ENCODE measurements at places on chromosomes 2 and 18.

DNA sequence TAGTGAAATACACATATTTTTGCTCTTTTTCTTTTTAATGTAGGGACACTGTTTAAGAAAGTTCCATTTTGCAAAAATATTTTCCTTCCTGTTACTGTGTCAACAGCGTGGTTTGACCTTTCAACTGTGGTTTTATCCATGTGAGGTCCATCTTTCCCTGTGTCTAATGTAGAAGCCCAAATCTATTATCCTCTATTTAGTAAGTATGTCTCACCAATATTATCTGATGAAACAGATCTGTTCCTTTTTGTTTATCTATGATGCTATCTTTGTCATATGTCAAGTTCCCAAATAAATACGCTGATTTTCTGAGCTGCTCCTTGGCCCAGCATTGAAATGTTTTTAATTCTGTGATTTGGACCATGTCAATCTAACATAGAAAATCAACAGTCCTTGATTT lies 3.5 kb upstream of the ARHGAP15 start:
- DNase-seq = no peak

DNA sequence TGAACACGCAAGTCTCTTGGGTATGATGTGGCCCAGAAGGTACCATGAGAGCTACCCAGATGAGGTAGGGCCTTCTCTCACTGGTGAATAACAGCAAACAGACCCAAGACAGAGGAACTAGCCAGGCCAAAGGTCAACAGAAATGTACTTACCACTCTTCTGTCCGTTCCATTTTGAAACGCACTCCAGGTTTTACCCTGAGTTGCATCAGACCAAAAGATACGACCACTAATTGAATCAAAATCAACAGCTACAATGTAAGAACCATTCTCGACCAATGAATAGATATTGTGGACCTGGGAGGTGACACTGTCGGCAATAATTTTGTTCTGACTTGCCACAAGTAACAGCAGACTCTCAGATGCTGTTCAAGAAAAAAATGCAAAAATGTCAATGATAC lies 124.4 kb downstream of the LRP2 start:
- DNase-seq = no peak

- no peak for DNase-seq
Measured at GRCh38 chr2:79788952-79789651, 276.3 kb downstream of the CTNNA2 start.

DNA sequence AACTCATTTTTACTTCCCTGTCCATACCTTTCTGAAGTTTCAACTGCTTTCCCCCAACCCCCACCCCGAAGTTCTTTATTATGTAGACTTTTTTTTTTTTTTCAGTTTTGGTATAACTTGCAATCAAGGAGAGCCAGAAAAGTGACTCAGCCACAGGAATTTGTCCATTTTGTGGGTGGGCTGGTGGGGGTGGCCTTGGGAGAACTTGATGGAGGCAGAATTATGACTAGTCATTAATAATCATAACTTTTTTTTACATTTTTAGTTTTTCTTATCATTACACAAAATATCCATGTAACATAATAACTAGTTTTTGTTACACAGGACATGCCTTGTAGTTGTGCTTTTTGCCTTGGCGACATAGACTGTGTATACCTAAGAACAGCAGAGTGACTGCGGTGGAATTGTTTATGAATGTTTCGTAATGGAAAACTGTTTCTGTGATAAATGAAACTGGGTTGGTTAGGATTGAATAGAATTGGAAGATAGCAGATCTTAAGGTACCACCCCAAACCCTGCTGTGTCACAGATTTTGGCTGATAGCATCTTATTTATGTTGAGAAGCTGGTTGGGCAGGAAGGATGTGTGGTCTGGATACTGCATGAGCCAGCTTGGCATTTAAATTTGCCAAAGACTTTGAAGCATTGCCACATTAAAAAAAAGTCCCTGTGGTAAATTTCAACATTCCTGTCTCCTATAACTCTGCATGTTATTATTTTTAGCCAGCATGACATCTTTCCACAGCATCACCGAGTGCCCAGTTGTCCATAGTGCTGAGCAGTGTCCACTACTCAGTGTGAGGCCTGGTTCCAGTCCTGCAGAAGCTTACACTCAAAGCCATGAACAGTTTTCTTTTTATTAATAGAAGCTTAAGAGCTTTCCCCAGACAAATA lies 30.7 kb downstream of the LYPD6B start:
- peak; percentile 29 for DNase-seq

DNA sequence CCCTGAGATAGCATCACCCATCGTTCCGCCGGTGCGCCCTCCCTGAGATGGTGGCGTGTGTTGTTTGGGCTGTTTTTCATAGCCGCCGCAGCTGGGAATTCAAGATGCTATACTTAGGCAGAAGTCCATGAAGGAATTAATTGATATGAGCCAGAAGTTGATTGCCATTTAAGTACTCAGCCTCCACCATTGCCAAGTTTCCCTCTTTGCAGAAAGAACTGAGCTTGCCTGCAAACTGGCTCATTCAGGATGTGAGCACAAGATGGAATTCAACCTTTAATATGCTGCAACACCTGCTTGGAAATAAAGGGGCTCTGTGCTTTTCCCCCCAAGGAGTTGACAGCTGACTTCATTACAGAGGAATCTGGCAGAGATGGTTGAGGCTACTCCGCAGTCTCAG lies 295.5 kb downstream of the ZNF521 start:
- no peak for DNase-seq

DNA sequence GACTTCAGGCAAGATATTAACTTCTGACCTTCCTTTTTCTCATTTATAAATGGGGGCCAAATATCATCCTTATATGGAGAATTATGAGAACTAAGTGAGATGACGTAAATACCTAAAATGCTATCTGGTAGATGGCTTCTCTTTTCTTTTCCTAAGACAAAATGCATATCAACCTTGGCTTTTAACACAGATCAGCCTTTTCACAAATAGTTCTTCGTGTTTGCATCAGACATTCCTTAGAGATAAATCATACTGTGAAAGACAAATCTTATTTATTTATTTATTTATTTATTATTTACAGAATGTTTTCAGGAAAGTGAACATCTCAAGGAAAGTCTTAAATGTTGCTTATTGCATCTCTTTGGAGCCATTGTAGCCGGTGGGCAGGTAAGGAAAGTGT lies 62.8 kb downstream of the NBEAL1 start:
- DNase-seq = no peak

DNA sequence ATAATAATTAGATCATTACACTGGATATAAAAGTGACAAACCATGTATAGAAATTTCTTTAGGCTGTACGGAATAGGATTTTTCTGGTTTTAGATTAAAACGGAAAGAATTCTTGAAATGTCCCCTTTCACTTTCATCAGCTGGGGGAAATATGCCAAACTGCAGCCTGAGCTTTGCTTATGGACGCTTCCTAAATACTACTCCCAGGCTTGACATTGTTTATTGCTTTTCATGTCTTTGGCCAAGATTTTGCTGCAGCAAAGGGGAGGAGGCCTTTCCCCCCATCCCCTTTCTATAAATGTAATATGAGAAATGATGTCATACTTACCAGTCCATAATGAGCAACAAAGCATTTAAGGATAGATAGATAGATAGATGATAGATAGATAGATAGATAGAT lies 158.4 kb downstream of the MAP2 start:
- no peak for DNase-seq

DNA sequence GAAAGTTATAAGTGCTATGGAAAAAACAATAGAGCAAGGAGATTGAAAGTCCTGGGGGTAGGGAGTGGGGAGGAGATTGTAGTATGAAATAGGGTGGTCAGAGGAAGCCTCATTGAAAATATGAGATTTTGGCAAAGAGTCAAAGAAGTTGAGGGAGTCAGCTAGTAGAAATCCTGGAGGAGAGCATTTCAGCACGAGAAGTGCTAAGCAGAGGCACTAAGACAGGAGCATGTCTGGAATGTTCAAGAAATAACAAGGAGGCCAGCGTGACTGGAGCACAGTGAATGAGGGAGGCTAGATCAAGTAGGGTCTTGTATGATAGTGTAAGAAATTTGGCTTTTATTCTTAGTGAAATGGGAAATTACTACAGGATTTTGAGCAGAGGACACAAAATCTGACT lies 2.1 kb upstream of the TSPYL6 start:
- no peak for DNase-seq

DNA sequence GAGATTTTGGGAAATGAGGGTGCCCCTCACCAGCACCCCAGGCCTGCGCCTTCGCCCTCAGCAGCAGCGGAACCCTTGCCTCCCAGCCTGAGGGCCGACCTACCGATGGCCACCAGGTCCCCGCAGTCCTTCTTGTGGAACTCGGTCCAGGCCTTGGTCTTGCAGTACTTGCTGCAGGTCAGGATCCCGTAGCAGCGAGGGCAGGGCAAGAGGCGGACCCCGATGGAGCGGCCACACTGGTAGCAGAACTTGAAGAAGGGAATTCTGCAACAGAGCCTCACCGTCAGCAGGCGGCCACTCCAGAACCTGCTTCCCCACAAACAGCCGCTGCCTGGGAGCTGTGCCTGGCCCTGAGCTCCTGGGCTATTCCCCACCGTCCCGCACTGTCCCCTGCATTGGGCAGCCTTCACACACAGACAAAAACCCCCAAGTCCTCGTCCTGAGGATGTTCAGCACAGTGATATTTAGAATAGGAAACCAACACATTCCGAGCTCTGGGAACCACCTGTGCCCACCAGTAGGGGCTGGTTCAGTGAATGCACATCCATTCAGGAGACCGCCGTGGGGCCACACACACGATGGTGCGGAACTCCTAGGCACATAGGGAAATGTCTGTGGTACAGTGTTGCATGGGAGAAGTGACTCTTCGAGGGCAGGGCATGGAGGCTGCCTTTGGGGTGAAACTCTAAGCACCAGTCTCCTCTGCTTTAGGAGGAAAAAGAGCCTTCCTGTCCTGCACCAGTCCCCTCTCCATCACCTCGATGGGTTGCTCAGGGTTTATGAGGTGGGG lies 45.6 kb downstream of the GPC1 start:
- peak; percentile 10 for DNase-seq

- no peak for DNase-seq
Measured at GRCh38 chr2:155062922-155063258, 364.4 kb downstream of the KCNJ3 start.

- DNase-seq = no peak
Measured at GRCh38 chr2:150431561-150432311, 55.7 kb downstream of the RND3 start.

DNA sequence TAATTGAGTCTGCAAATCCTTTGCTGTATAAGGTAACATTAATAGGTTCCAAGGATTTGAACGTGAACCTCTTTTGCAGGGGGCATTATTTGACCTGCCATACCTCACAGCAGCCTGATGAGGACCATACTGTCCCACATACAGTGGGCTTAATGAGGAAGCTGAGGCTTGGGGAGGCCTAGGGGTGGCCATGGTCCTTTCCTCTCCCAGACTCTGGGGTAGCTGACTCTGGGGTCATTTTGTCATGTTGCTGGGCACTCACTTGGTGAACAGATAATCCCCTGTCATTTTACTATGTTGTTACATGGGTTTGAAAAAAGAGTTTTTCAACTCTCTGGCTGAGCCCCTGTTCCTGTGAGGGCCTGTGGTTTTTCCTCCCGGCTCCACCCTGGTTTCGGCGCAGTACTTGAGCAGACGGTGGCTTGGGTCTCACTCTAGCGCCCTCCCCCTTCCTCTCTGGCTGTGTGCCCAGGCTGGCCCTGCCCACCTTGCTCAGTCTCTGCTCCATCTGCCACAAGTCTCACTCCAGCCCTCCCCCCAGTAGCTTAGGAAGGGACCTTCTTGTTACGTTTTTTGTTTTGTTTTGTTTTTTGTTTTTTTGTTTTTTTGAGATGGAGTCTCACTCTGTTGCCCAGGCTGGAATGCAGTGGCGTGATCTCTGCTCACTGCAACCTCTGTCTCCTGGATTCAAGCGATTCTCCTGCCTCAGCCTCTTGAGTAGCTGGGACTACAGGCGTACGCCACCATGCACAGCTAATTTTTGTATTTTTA lies 21.0 kb downstream of the INPP4A start:
- peak; percentile 74 for DNase-seq

- no peak for DNase-seq
Measured at GRCh38 chr2:68632021-68632420, 11.4 kb upstream of the PROKR1 start.

- DNase-seq = no peak
Measured at GRCh38 chr2:202689898-202690297, 55.1 kb downstream of the FAM117B start.

GRCh38 chr2:71789556-71790204 lies 336.3 kb downstream of the DYSF start:
- peak; percentile 0 for DNase-seq

DNA sequence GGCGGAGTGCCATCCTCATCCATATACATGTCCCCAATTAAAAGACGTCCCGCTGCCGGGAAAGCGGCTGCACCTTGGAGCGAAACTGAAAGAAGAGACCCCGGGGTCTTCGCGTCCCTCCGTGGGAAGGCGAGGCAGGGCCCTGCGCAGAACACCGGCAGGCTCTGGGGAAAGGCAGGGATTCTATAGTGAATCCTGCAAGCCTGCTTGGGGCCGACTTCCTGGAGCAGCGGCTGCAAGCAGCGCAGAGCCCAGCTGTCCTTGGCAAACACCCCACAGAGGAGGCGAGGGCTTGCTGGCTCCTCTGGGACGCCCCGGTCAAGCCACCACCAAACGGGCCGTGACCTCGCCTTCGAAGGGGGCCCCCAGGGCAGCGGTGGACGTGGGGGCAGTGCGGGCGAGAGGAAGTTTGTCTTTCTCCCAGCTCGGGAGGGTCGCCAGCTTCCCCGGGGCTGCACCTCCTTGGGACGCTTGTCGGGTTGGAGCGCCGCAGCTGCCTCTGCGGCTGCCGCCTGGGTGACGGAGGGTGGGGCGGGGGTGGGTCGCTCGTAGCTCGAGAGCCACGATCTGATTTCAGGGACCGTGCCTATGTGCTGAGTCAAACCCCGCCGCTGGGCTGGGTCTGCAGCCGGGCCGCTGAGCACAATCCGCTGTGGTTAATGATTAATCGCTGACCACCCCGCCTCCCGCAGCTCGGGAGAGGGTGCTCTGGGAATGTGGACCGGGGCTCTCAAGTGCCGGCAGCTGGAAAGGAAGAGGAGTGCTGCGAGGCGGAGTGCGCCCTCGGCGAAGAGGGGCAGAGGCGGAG lies 486 bp upstream of the GPR39 start:
- no peak for DNase-seq

DNA sequence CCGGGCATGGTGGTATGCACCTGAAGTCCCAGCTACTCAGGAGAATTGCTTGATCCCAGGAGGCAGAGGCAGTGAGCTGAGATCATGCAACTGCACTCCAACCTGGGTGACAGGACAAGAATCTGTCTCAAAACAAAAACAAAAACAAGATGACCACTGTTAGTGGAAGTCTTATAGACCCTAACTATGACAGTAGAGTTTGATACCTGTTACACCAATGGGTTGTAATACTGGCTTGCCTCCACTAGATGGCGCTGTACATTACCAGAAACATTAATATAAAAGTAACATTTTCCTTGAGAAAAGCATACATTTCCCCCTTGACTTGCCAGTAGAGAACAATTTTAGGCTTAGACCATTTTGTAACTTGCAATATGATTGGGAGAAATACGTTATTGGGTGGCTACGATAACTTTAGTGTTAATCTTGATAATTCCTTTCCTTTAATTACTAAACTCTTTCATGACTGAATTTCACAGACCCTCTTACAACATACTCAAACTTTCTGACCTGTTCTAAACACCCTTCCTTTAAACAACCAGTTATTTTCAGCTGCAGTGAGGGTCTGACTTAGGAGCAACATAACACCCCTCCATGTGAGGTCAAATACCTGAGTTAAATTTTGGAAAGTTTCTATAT lies 19.5 kb downstream of the SLC25A52 start:
- DNase-seq = peak; percentile 75

GRCh38 chr2:111679202-111679601 lies 204.8 kb downstream of the ANAPC1 start:
- no peak for DNase-seq
